Activated B cell treated with CpG ODN at 0.5 μM for 24 hours (primary cell): ENCODE measurements at places on chromosomes 7 and 10.

- no peaks in the 10 kb centered on the region for H3K27me3 ChIP-seq
- H3K36me3 ChIP-seq: no peaks in the 10 kb centered on the region
- H3K27ac ChIP-seq: no peak overlapping the region
- DNase-seq: no peak
- H3K4me3 ChIP-seq: no peak overlapping the region
Measured at GRCh38 chr7:132225216-132226030, 350.8 kb downstream of the PLXNA4 start.

DNA sequence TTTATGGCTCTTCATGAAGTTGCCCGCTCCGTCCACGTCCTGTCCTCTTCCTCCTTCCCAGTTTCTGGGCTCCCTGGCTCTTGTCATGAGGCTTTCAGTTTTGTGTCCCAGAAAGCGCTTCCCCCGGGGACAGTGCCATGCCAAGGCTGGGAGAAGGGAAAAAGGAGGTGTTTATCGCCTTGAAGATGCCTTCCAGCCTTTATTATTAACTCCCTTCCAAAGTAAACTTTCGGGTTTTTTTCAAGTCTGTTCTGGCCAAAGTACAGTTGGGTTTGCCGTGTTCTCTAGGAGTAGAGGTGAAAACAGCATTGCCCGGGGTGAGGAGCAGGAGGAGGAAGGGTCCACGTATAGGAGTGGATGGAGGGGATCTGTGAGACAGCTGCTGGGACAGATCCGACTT lies 117.2 kb downstream of the CUX1 start:
- H3K36me3 ChIP-seq: peaks cover 7% of the 10 kb centered on the region
- no peak for DNase-seq
- H3K27ac ChIP-seq: no peak overlapping the region
- no peak overlapping the region for H3K4me3 ChIP-seq
- no peaks in the 10 kb centered on the region for H3K27me3 ChIP-seq
- H3K4me1 ChIP-seq: peaks cover 53% of the 10 kb centered on the region

DNA sequence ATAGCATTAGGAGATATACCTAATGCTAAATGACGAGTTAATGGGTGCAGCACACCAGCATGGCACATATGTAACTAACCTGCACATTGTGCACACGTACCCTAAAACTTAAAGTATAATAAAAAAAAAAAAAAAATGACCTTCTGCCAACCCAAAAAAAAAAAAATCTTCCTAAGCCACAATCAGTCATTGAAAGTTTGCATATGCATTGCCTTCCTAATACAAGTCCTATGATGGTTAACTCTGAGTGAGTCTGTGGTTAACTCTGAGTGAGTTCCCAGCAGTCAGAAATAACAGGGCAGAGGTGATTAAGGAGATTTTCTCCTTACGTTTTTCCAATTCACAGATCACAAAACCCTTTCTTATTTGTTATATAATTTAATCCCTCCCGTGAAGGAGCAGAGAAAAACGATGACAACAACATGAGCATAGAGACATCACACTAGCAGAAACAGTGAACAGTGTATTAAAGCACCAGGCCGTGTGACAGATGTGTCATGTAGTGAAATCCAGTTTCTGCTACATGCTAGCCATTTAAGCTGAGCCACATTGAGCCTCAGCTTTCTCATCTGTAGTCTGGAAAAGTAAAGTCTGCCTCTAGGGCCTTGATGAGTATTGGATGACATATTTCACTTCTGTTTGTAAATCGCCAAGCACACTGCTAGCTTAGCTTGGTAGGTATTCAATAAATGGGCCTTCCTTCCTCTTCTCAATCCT lies 7.4 kb upstream of the RNF148 start:
- H3K27ac ChIP-seq: no peak overlapping the region
- H3K4me3 ChIP-seq: no peak overlapping the region
- H3K36me3 ChIP-seq: no peaks in the 10 kb centered on the region
- no peaks in the 10 kb centered on the region for H3K27me3 ChIP-seq

DNA sequence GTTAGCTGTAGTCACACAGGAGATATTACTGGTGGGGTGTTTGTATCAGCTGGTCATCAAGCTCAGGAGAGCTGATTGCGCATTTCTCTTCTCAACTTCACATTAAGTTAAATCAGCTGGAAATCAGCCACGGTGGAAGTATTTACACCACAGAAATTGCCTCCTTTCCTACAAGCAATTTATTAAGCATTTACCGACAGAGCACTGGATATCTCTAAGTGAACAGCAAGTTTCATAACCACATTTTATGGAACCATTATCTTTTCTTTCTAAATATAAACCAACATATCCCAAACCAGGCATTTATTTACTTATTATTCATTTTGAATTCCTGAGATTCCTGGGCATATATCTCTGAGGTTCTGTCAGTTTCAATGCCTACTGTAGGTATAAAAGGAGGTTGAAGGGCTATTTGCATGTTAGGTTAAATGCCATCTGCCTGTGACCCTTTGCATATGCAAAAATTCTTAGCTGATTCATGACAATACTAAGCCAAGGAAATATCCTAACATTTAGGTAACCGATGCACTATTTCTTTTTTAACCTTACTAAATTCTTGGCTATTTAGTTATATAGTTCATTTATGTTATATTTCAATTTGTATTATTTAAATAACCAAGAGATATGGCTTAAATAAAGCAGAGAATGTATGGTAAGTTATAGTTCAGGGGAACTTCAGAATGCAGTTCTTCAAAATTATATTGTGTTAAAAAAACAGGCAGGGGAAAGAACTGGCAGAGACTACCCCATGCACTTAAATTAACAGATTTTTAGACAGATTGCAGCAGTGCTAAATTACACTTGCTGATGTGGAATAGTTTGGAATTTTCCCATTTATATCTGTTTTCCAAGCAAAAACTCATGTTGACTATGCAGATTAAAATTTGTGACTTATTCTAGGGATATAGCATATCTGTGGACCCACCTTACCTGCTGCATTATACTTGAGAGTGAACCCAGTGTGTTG lies 56.8 kb downstream of the DYNC1I1 start:
- DNase-seq: no peak
- H3K4me1 ChIP-seq: no peaks in the 10 kb centered on the region
- no peaks in the 10 kb centered on the region for H3K27me3 ChIP-seq
- no peak overlapping the region for H3K27ac ChIP-seq

DNA sequence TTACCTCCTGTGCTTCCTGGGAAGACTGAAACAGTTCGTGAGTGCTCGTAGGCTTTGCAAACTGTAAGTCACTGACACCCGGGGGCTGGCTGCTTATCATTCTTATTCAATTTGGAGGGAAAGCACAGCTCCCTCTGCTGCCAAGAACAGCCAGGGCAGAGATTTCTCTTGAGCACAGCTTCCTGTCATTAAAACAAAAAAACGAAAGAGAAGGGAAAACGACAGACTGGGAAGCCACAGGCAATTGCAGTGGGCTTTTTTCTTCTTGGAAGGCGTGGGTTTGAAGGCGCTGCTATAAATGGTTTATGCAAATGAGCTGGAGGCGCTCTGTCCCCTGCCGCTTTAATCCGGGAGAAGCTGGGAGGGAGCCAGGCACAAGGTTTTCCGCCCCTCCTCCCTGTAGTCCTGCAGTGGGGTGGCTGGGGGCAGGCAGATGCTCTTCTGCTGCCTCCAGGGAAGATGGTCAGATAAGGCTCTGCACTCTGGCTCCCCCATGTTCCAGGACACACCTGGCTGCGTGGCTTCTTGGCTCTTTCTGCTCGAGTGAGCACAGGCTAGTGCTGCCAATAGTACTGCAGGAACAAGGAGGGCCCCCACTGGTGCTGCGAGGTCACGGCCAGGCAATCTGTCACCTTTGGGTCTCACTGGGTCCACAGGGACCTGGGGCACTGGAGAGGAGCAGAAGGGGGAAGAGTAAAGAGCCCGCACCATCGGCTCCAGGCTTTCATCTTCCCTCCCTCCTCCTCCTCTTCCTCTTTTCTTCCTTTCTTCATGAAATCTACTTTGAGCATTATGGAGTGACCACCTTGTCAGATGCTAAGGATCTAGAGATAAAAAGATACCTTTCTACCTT lies 49.5 kb downstream of the NEURL1 start:
- no peak for DNase-seq
- peaks cover 13% of the 10 kb centered on the region for H3K27me3 ChIP-seq
- H3K36me3 ChIP-seq: no peaks in the 10 kb centered on the region

- H3K27me3 ChIP-seq: no peaks in the 10 kb centered on the region
- no peaks in the 10 kb centered on the region for H3K36me3 ChIP-seq
- peaks cover 16% of the 10 kb centered on the region for H3K4me1 ChIP-seq
- DNase-seq: no peak
- H3K4me3 ChIP-seq: no peak overlapping the region
- peak overlapping the region; percentile 42 for H3K27ac ChIP-seq
Measured at GRCh38 chr7:17070231-17070708, 188.5 kb upstream of the AGR3 start.

DNA sequence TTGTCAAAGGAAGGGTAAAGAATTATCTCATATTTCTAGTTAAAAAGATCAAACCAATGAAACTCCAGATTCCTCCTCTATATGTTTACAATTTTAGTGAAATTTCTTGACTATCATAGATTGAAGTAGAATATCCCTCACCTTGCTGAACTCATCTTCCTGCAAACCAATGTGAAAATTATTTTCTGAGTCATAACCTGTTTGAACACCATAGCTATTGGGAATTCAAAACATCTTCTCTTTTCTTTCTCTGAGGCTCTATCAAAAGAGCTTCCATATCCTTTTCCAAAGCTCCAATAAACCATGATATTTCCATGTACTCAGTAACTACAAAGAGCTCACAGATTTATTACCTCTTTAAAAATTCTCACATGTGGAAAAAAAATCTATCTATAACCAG lies 134.3 kb downstream of the DOCK4 start:
- H3K27ac ChIP-seq: no peak overlapping the region
- no peak for DNase-seq

DNA sequence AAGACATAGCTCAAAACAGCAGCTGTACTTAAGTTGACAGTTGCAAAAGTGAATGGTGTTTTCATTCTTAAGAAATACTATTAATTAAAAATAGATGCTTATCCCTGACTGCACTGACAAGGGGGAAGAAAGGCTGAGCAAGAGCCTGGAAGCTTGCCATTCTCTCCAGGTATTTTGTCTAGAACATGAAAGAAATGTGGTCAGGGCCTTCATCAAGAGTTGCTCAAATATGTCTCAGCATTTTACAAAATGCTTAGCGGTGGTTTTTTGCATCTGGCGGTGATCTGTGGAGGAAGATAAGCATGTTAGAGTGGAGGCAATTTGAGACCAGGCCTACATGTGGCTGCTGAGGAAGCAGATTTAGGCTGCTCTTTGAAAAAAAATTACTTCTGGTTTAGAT lies 46.4 kb upstream of the CC2D2B start:
- peaks cover 25% of the 10 kb centered on the region for H3K4me1 ChIP-seq
- DNase-seq: no peak

DNA sequence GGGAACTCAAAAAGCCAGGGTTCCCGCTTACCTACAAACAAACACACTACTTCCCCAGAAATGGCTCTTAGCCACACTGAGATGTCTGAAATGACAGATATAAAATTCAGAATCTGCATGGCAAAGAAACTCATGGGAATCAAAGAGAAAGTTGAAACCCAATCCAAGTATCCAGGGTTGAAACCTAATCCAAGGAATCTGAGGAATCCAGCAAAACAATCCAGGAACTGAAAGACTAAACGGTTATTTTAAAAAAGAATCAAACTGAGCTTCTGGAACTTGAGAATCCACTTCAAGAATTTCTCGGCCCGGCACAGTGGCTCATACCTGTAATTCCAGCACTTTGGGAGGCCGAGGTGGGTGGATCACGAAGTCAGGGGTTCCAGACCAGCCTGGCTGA lies 568.8 kb downstream of the POM121L12 start:
- H3K4me1 ChIP-seq: no peaks in the 10 kb centered on the region
- no peak overlapping the region for H3K4me3 ChIP-seq
- no peaks in the 10 kb centered on the region for H3K27me3 ChIP-seq
- H3K27ac ChIP-seq: no peak overlapping the region

DNA sequence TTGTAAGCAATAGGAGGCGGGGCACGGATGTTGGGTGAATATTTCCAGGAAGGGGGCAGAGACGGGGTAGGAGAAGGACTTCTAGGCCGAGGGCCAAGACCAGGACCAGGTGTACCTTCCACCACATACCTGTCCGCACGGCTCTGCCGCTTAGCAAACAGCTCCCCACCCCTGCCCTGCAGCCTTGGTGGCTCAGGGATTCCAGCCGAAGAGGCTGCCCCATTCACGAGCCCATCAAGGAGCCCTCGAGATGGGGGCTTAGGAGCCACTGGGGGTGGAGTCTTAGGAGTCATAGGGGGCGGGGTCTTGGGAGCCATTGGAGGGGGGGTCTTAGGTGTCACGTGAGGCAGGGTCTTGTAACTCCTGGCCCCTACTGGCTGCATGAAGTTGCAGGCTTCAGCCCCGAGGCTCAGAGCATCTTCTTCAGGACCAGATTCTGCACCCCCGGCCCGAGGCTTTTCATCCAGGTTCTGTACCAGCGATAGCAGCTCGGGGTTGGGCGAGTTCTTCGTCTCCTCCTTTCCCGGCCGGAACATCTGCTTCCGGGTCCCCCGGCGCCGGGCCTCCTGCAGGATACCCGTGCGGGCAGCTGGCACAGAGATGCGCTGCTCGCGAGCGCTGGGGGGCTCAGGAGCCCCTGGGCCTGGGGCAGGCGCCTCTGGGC lies 6.1 kb upstream of the MYOZ1 start:
- H3K36me3 ChIP-seq: no peaks in the 10 kb centered on the region
- no peak overlapping the region for H3K27ac ChIP-seq
- H3K4me1 ChIP-seq: peaks cover 21% of the 10 kb centered on the region
- H3K4me3 ChIP-seq: peak overlapping the region; percentile 78
- H3K27me3 ChIP-seq: no peaks in the 10 kb centered on the region
- peak; percentile 31 for DNase-seq

DNA sequence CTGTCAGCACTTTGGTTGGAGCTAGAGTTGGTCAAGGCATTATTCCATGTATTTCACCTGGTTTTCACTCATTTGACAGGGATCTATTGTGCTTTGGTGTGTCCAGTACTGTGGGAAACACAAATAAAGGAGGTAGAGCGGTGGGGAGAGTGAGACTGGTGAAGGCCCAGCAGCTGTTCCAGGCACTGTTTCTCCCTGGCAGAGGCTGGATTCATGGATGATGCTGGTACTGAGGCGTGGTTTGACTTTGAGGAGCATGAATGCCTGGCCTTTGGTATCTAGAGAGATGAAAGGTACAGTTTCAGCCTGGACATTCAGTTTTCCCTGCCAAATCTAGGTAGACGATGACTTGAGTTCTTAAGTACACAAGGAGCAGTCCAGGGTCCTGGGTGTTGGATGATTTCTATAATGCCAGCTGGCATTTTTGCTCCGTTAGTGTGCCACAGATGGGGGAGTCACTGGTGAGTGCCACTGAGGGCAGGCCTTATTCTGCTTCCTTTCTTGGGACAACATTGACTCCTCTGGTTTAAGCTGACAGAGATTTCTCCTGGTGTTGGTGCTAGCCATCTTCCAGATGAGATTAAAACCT lies 162.2 kb upstream of the BMPER start:
- no peak for DNase-seq
- no peak overlapping the region for H3K27ac ChIP-seq
- no peaks in the 10 kb centered on the region for H3K27me3 ChIP-seq
- H3K4me1 ChIP-seq: no peaks in the 10 kb centered on the region

DNA sequence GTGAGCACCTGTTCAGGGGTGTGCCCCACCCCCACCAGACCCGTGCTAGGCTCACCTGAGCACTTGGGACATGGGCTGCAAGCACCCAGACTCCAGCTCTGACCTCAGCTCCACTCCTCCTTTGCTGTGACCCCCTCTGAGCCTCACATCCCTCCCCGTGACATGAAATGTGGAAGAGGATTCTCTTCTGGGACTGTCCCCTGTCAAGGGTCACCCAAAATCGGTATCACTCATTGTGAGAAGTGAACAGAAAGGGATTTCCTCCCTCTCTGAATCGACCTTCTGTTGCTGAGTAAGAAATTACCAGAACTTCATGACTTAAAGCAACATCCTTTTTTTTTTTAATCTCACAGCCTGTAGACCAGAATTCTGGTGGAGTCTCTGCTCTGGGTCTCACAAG lies 6.2 kb upstream of the CHST15 start:
- DNase-seq: no peak
- H3K27ac ChIP-seq: peak overlapping the region; percentile 9
- H3K4me3 ChIP-seq: no peak overlapping the region
- H3K4me1 ChIP-seq: peaks cover 43% of the 10 kb centered on the region
- no peaks in the 10 kb centered on the region for H3K27me3 ChIP-seq
- no peaks in the 10 kb centered on the region for H3K36me3 ChIP-seq
